Heart right ventricle (tissue), 16 donors: ENCODE measurements at places on chromosomes 16 and 17. TPM values are rescaled to one million over a fixed set of nuclear protein-coding genes. Genes with fewer than 3 reads are reported as not detected.

Gene CES5A
- total RNA-seq: not detected

Gene TNS4
- total RNA-seq: not detected

Gene MGRN1
- 41.8 TPM for total RNA-seq

Gene MRPL58
- 51.5 TPM for total RNA-seq

Gene TBC1D3E
- not detected for total RNA-seq

Gene TBC1D3G
- not detected for total RNA-seq

Gene SLC47A1
- 12.2 TPM for total RNA-seq

Gene KRTAP4-9
- not detected for total RNA-seq

DNA sequence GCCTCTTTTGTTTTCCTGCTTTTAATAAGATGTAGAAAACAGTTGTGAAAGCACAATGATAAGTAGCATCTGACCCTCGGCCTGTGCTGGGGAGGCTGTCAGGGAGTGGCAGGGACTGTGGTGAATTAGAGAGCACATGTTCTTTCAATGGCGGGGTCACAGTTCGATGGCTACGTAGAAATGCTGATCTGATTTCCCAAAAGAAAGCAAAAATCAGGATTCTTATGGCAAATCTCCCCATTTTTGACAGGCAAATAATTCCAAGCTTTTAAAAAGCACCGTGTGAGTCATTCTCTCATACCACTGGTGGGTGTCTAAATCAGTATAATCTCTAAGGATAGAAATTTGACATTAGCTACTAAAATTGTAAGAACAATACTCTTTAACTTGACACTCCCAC, 4.2 kb upstream of the MAPK7 start:
- DNase-seq: no peak

DNA sequence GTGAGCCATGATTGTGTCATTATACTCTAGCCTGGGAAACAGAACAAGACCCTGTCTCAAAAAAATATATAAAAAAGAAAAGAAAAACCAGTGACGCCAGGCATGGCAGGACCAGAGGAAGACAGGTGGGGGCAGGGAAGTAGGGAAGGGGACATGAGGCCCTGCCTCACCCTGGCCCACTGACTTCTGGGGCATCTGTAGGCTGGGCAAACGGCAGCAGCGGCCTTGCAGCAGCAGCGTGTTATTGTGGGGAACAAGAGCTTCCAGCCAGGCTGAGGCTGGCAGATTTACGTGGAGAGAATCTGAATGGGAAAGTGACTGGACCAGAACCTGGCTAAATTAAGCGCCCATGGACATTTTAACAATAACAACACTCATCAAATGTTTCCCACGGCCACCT, 19.4 kb downstream of the CMTM4 start:
- DNase-seq: no peak

DNA sequence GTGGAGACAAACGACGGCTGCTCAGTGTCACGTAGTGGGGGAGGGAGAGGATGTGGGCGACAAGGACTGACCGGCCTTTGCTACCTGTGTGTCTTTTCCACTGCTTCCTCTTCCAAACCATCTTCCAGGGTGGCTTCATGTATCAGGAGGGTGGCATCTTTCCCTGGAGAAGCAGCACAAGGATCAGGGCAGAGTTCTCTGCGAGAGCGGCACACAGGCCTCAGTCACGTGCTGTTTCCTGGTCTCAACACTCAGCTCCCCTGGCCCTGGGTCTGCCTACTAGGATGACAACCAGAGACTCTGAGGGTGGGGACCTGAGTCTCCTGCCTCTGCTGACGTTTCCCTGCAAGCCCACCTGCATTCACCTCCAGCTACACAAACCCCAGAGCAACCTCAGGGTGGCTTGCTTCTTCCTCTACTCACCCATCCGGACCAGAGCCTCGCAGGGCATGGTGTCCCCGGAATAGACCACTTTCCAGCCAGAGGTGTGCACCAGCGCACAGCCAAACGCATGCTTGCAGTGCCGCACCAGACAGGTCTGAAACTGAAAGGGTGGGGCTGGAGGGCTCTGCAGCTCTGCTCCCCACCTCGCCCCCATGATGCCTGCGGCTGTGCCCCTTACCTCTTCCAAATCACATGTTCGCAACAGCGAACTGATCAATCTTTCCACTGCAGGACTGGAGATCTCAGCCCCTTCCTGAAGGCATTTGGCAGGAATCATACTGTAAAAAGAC, 23.3 kb downstream of the ELAC2 start:
- DNase-seq: no peak

GRCh38 chr16:10200637-10201586, 18.7 kb upstream of the GRIN2A start:
- DNase-seq: no peak

DNA sequence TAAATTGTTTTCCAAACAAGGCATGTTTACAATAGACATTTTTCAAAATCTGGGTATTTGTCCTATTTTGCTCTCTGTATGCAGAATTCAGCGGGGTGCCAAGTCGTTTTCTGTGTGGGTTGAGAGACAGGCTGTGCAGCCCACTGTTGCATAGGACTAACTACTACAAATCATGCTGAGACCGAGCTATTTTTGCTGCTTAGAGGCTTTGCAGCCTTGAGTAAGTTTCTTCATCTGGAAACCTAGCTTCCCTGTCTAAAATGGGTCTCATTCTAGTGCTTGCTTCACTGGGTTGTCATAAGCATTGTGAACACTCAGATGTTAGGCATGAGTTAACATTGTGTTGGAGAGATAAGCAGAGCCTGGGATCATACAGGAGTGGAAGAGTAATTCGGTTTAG, 1.3 kb downstream of the PRPSAP2 start:
- DNase-seq: no peak

- DNase-seq: no peak
Measured at GRCh38 chr16:8717892-8718415, 43.5 kb downstream of the ABAT start.

GRCh38 chr17:58920773-58921172, 165.1 kb downstream of the PPM1E start:
- no peak for DNase-seq

GRCh38 chr17:1315891-1316403, 36.5 kb downstream of the TRARG1 start:
- peak; percentile 69 for DNase-seq

GRCh38 chr16:53093162-53093744, 38.5 kb downstream of the CHD9 start:
- DNase-seq: no peak

- peak; percentile 40 for DNase-seq
Measured at GRCh38 chr17:19237389-19238166, 412 bp downstream of the EPN2 start.

- no peak for DNase-seq
Measured at GRCh38 chr17:39970157-39970692, 7.4 kb downstream of the GSDMA start.

DNA sequence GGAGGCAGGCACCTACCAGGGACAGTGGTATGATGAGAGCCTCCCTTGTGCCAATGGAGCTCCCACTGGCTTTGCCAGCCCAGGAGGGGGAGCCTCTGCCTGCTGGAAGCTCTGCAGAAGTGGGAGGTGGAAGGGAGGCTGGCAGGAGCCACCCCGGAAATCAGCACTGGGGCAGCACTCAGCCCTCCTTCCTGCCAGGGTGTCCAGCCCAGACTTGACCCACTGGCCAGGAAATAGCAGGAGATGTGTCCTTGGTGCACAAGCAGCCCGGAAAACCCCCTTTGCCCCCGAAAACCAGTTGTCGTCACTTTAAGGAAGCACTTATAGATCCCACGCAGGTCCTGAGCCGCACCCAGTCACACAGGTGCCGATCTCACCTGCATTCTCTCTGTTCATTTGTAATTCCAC, 49.3 kb upstream of the CACNG4 start:
- no peak for DNase-seq

DNA sequence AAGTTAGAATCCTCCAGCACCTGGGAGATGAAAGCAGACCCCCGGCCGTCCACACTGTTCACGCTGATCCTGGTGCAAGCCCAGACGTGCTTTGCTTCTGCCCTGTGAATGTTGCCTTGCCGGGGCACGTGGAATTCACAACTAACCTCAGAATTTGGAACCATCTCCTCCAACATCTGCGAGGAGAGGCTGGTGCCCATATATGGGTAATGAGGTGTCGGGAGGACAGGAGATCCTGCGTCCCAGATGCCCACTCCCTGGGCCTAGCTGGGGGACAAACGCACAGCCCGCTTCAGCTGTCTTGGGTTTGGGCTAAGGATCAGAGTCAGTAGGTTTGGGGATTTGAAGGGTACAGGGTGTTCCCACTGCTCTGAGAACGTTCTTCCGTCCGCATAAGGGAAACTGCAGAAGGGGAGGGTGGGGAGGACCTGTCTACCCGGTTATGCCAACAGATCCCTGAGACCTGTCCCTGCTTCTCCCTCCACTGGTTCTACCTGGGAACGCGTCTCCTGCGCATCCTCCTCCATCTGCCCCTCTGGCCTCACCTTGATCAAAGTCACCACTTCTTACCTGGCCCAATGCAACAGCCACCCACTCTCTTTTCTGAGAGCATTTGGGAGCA, 14.1 kb downstream of the PPL start:
- no peak for DNase-seq

DNA sequence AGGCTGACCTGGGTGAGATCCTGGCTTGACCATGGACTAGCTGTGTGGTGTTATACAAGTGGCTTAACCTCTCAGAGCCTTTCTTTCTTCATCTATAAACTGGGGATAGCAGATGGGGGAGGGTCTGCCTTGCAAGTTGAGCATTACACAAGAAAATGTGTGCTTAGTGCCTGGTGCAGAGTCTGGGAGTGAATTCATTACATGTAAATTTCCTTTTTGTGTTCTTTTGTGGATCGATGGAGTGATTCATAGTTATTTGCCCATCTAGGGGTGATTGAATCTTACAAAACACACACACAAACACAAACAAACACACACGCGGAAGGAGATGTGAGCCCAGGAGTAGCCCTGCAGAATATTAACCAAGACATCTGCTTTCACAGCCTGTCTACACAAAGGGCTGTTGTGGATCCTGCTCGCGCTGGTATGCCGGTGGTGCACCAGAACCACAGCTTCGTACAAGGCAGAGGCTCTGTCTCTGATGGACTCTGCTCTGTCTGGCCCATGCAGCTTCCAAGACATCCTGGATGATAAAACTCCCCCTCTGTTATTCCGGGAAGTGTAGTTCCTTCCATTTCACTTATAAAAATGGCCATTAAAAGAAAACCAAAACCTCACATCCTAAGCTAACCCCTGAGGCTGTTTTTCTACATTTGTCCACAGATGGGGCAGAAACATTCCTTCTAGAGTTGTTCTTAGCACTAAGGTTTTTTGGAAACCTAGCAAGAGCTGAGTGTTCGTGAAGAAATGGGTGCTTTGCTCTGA, 86.1 kb downstream of the UTP18 start:
- DNase-seq: no peak

- no peak for DNase-seq
Measured at GRCh38 chr17:71849783-71850768, 270.7 kb upstream of the SOX9 start.
